Thoracic aorta (tissue), 2 donors: ENCODE measurements at places on chromosomes 7 and 10. TPM values are rescaled to one million over a fixed set of nuclear protein-coding genes. Genes with fewer than 3 reads are reported as not detected.
A peak's percentile ranks its signal among the peaks of the same experiment; 100 is the strongest.

Gene ARHGEF35
- total RNA-seq, result 3.2 TPM

DNA sequence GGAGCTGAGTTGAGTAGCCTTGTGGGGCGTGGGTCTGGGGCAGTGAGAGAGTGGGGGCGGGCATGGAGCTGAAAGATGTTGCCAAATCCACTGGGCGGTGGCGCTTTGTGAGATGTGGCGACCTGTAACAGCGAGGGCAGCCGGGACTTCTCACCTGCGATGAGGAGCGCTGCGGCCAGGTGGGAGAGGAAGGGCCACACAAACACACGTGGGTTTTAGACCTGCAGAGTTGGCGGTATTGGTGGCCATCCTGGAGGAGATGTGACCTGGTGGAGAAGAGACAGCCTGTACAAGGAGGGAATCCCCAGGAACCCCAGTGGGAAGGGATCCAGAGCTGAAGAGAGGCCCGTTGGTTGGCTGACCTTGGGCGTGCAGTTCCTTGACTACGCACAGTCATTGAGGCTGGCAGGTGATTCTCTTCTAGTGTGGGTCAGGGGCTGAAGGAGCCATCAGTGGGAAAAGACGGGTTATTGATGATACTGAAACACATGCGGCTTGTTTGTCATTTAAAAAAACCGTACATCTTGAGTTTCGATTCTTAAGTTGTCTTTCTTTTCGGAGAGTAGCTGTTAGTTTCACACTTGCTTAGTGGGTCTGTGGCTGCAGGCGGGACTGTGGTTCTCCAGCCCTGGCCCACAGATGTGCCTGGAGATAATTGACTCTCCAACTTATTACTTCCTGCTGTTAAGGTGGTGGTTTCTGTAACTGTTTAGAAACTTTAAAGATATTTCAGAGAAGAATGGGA is 2.4 kb downstream of the CHST12 start:
- H3K27ac ChIP-seq, result no peak overlapping the region
- no peaks in the 10 kb centered on the region for H3K36me3 ChIP-seq
- H3K27me3 ChIP-seq, result no peaks in the 10 kb centered on the region

Gene LAMB4
- total RNA-seq, result 0.14 TPM

DNA sequence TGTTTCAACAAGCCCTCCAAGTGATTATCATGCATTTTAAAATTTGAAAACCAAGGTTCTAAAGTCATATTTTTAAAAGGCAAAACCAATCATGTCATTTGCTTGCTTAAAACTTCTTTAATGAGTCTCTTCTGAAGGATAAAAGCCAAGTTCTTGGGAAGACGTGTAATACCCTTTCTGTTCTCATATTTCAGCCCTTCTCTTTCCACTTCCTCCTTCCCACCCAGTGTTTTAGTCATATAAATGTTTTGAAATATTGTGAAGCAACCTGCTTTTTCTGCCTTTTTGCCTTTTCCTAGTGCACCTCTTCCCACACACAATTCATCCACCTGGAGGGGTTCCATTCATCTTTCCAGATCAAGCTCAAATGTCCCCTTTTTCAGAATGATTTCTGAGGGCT is 211.1 kb upstream of the LRRTM3 start:
- DNase-seq, result no peak
- no peak overlapping the region for H3K4me3 ChIP-seq
- no peak overlapping the region for H3K27ac ChIP-seq
- no peaks in the 10 kb centered on the region for H3K27me3 ChIP-seq
- no peaks in the 10 kb centered on the region for H3K4me1 ChIP-seq

- H3K27me3 ChIP-seq, result no peaks in the 10 kb centered on the region
- no peaks in the 10 kb centered on the region for H3K36me3 ChIP-seq
- H3K27ac ChIP-seq, result no peak overlapping the region
- no peak overlapping the region for H3K4me3 ChIP-seq
- no peak for DNase-seq
- peaks cover 6% of the 10 kb centered on the region for H3K4me1 ChIP-seq
Observed at GRCh38 chr10:52063159-52063558, 250.9 kb upstream of the DKK1 start.

- no peak overlapping the region for H3K27ac ChIP-seq
- no peaks in the 10 kb centered on the region for H3K4me1 ChIP-seq
- H3K36me3 ChIP-seq, result peaks cover 7% of the 10 kb centered on the region
Observed at GRCh38 chr7:105118612-105119600, 104.9 kb downstream of the KMT2E start.

- H3K36me3 ChIP-seq, result no peaks in the 10 kb centered on the region
- no peak overlapping the region for H3K4me3 ChIP-seq
- no peaks in the 10 kb centered on the region for H3K27me3 ChIP-seq
- no peak for DNase-seq
Observed at GRCh38 chr7:86747698-86748097, 104.0 kb downstream of the GRM3 start.

GRCh38 chr10:3452683-3453361 is 280.2 kb upstream of the PITRM1 start:
- peak overlapping the region; percentile 56 for H3K4me3 ChIP-seq
- peaks cover 24% of the 10 kb centered on the region for H3K4me1 ChIP-seq
- no peaks in the 10 kb centered on the region for H3K36me3 ChIP-seq
- no peaks in the 10 kb centered on the region for H3K27me3 ChIP-seq
- DNase-seq, result no peak
- peak overlapping the region; percentile 82 for H3K27ac ChIP-seq

DNA sequence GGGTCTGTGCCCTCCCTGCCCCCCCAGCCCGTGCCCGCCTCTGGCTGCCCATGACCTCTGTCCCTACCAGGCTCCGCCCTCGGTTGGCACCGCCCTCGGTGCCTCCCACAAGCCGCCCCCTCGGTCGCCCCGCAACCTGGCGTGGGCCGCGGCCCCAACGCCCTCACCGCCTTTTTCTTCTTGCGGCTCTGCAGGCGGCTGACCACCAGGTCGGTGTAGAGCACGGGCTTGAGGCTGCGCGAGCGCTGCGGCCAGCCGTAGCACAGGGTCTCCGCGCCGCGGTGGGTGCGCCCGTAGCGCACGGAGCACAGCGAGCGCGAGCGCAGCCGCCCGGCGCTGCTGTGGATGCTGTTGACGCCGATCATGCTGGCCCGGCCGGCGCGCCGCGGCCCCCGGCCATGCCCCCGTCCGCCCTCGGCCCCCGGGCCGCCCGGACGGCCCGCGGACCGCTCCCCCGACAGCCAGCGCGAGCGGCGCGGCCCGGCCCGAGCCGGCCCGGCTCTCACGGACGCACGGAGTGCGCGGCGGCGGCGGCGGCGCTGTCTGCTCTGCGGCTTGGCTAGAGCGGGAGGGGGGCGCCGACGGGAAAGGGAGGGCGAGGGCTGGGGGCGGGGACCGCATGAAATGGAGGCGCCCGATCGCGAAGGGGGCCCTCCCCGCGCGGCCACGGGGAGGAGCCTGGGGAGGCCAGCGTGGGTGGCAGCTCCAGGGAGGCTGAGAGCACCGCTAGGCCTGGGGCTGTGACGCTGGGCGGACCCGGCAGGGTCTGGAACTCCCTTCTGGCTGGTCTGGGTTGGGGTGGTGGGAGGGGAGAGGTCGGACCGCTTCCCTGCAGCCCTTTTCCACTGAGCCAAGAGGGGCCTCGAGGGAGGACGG is 9.6 kb downstream of the PSD start:
- H3K27me3 ChIP-seq, result peaks cover 15% of the 10 kb centered on the region
- H3K4me3 ChIP-seq, result peak overlapping the region; percentile 64
- peaks cover 11% of the 10 kb centered on the region for H3K4me1 ChIP-seq
- H3K27ac ChIP-seq, result no peak overlapping the region
- no peaks in the 10 kb centered on the region for H3K36me3 ChIP-seq
- DNase-seq, result no peak

GRCh38 chr7:69172357-69173077 is 425.8 kb upstream of the AUTS2 start:
- H3K4me1 ChIP-seq, result peaks cover 6% of the 10 kb centered on the region
- H3K4me3 ChIP-seq, result no peak overlapping the region
- H3K27me3 ChIP-seq, result no peaks in the 10 kb centered on the region
- DNase-seq, result no peak

Gene MARCHF5
- total RNA-seq, result 29.1 TPM

GRCh38 chr10:15813415-15813814 is 46.9 kb downstream of the MINDY3 start:
- no peaks in the 10 kb centered on the region for H3K36me3 ChIP-seq
- no peak for DNase-seq
- H3K4me3 ChIP-seq, result no peak overlapping the region
- peaks cover 59% of the 10 kb centered on the region for H3K4me1 ChIP-seq
- H3K27ac ChIP-seq, result peak overlapping the region; percentile 57

Gene NKX1-2
- total RNA-seq, result not detected

DNA sequence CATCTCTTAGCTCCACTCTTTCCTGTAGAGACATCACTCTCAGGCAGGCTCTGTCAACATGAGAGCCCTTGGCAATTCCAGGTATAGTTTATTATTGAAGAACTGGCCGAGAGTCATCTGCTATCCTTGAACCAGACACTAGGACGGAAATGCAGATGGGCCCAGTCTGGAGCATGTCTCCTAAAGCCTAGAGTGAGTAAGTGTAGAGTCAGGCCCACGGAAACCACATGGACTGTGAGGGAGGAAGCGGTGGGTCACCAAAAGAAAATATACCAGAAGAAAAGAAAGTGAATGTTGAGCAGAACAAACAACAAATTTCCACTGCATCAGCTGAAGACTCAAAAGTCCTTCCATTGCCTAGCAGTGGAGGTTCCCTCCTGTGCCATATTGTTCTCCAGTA is 15.7 kb upstream of the RELN start:
- H3K27me3 ChIP-seq, result no peaks in the 10 kb centered on the region
- H3K4me1 ChIP-seq, result no peaks in the 10 kb centered on the region
- DNase-seq, result no peak

GRCh38 chr10:52194191-52194590 is 119.9 kb upstream of the DKK1 start:
- peaks cover 8% of the 10 kb centered on the region for H3K4me1 ChIP-seq
- H3K27me3 ChIP-seq, result no peaks in the 10 kb centered on the region
- no peak overlapping the region for H3K4me3 ChIP-seq
- H3K27ac ChIP-seq, result no peak overlapping the region
- DNase-seq, result no peak
- H3K36me3 ChIP-seq, result no peaks in the 10 kb centered on the region

DNA sequence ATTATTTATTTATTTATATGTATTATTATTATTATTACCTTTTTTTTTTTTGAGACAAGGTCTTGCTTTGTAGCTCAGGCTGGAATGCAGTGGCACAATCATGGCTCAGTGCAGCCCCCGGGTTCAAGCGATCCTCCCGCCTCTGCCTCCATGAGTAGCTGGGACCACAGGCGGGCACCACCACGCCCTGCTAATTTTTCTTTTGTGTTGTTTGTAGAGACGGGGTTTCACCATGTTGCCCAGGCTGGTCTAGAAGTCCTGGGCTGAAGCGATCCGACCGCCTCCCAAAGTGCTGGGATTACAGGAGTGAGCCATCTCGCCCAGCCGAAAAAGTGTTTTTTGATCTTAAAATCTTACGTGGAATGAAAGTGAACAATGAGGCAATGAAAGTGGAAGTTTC is 79.4 kb upstream of the C1GALT1 start:
- H3K27ac ChIP-seq, result no peak overlapping the region
- H3K27me3 ChIP-seq, result no peaks in the 10 kb centered on the region
- no peak for DNase-seq
- peak overlapping the region; percentile 33 for H3K4me3 ChIP-seq

Gene LRRC18
- total RNA-seq, result not detected

Gene JAKMIP3
- 0.42 TPM for total RNA-seq

DNA sequence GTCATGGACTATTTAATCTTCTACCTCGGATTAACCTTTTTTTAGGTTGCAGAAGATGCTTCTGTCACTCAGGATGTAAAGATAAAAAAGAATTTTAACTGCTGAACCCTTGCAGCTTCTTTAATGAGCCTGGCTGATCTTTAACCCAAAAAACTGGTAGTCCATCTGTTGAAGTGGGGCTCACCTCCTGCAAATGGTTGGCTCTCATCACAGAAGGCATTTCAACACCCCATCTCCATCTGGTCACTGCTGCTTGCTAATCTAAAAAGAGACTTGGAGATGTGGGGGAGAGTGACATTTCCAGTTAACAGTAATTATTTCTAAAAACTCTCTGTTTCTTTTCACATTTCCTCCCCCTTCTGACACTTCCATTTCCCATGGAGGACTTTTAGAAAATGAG is 208.6 kb downstream of the LHFPL3 start:
- H3K4me1 ChIP-seq, result no peaks in the 10 kb centered on the region
- DNase-seq, result no peak
- no peaks in the 10 kb centered on the region for H3K27me3 ChIP-seq
- no peak overlapping the region for H3K27ac ChIP-seq
- H3K4me3 ChIP-seq, result no peak overlapping the region
- H3K36me3 ChIP-seq, result no peaks in the 10 kb centered on the region

Gene KIF20B
- total RNA-seq, result 2.0 TPM

GRCh38 chr7:98194672-98195457 is 16.4 kb upstream of the BHLHA15 start:
- no peak overlapping the region for H3K4me3 ChIP-seq
- H3K27ac ChIP-seq, result no peak overlapping the region
- no peaks in the 10 kb centered on the region for H3K4me1 ChIP-seq
- peaks cover 26% of the 10 kb centered on the region for H3K36me3 ChIP-seq
- no peaks in the 10 kb centered on the region for H3K27me3 ChIP-seq

DNA sequence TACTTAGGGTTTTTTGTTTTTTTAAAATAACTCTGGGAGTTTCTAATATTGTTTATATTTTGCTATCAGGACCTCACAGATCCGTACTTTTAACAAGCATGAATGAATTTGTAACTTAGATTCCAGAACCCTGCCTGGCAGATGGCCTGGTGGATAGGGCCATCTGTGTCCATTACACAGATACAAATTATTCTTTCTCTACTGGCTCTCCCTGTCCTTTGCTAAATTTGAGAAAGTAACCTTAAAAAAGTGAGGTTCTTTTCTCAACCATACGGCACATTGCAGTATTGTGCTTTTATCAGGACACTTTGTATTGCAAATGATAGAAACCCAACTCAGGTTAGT is 26.6 kb downstream of the LCOR start:
- DNase-seq, result no peak
- H3K27me3 ChIP-seq, result no peaks in the 10 kb centered on the region
- no peak overlapping the region for H3K27ac ChIP-seq
- H3K4me3 ChIP-seq, result no peak overlapping the region
- H3K4me1 ChIP-seq, result peaks cover 4% of the 10 kb centered on the region

DNA sequence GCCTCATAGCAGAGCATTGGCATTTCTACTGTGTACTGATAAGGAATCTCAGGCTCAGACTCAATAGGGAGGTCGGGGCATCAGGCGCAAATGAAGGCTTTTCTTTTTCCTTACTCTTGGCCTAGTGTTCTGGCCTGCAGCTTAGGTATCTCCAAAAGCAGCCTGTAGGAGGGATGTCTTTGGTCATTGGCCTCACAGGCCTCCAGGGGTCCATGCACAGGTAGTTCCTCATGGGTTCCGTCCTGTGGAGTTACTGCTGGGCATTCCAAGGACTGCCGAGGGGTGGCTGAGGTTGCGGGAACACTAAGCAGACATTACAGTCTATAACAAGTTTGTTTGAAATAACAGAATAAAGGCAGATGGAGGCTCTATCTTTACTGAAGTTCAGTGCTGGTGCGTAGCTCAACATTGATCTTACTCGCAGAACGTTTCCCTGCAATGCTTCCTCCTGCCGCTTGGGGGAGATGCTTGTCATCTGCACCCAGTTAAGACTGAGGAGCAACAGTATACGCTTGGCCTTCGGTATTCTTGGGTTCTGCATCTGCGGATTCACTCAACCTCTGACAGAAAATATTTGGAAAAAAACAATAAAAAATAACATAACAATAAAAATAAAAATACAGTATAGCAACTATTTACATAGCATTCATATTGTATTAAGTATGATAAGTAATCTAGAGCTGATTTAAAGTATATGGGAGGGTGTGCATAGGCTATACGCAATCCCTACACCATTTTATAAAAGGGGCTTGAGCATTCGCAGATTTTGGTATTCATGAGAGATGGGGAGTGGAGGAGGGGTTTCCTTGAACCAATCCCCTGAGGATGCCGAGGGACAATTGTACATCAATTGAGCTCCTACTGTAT is 58.9 kb downstream of the SH2D4B start:
- no peak overlapping the region for H3K4me3 ChIP-seq
- DNase-seq, result no peak
- H3K4me1 ChIP-seq, result no peaks in the 10 kb centered on the region
- H3K27me3 ChIP-seq, result no peaks in the 10 kb centered on the region
- no peak overlapping the region for H3K27ac ChIP-seq
- no peaks in the 10 kb centered on the region for H3K36me3 ChIP-seq

Gene TEX36
- total RNA-seq, result not detected
